Colonic mucosa (tissue), 4 donors: ENCODE measurements at places on chromosomes 4 and X.

- no peak for DNase-seq
Measured at GRCh38 chr4:56062526-56063145, 113.9 kb downstream of the CEP135 start.

DNA sequence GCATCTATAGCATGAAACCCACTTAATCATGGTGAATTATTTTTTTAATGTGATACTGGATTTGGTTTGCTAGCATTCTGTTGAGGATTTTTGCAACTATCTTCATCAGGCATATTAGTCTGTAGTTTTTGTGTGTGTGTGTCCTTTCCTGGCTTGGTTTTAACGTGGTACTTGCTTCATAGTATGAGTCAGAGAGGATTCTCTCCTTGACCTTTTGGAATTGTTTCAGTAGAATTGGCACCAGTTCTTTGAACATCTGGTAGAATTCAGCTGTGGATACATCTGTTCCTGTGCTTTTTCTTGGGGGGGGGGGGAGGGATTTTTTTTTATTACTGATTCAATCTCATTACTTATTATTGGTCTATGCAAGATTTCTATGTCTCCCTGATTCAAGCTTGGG lies 232.0 kb upstream of the KLF8 start:
- DNase-seq = no peak

DNA sequence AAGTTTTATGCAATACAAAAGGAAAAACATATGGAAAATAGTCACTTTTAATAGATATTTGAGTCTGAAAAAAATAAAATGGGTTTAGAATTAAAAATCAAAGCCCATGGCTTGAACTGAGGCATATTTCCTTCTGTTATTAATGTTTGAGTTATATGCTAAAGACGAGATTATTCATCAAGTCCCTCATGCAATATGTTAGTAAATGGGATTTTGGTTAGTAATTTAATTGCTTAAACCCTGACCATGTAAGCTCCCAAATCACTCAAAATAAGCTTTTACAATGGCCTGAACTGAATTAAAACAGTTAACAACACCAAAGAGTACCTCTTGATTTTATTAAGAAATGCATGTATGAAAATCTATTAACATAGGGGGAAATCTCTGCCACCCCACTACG lies 12.1 kb downstream of the UNC5C start:
- no peak for DNase-seq

DNA sequence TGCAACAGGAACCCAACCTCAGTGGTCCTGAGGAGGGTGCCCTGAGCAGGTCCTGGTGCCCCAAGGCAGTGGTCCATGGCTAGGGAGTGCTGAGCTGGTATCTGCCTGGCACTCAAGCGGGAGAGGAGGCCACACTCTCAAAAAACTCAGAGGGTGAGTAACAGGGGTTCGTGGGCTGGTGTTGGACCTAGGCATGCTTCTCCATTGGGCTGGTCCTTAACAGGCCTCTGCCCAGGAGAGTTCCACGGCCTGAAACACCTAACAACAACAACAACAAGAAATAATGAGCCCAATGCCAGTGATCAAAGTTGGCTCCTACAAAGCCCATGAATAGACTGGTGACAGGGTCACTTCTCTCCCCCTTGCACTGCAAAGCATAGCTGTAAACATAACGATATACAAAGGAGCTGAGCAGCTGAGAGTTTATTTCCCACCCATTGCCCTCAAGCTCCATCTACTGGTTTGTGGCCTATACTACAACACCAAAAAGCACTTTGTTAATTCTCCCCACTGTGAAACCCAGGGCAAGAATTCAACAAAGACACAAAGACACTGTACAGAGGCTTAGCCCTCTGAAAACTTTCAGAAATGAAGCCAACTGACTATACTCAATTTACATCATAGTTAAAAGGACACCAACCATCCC lies 736.1 kb upstream of the ADGRL3 start:
- DNase-seq = no peak

- DNase-seq = no peak
Measured at GRCh38 chr4:57270346-57270745, 160.2 kb upstream of the IGFBP7 start.

DNA sequence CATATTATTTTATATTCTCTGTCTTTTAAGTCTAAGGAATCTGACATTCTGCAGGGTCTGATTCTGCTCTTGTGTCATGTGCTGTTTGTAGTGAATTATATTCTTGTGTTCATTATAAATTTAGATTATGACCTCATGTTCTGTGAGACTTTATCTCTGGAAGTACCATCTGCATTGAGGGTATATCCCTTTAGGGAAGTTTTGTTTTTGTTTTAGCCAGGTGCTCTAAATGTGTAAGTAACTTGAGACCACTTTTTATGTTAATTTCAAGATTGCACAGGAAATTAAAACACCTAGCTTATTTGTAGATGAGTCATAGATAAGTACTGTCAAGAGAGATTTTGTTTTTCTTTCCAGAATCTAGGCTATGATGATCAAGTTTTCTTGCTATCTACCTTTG lies 35.0 kb upstream of the DKK2 start:
- no peak for DNase-seq
